ENCODE measurements at places on chromosomes 2 and 18. TPM values are rescaled to one million over a fixed set of nuclear protein-coding genes. Genes with fewer than 3 reads are reported as not detected.

Gene NABP1
- total RNA-seq: 7.6 TPM

DNA sequence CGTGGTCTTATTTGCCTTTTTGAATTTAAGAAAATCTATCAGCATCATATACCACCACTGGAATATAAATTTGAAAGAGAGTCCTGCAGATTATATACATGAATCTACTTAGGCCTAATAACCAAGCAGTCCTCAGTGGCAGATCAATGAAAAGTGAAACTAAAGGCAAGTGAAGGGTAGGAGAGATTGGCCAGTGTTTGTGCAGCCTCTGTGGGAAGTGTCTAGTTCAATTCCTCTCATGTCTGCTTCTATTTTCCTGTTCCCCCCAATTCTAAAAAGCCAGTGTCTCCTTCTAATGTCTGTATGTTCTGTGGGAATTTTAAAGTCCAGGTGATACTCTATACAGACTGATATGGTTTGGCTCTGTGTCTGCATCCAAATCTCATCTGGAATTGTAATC lies 61.9 kb downstream of the FN1 start:
- DNase-seq: no peak

Gene TMEM150A
- total RNA-seq: 4.9 TPM

- DNase-seq: no peak
Observed at GRCh38 chr2:217695033-217695520, 307.7 kb downstream of the TNS1 start.

All from tongue (tissue), 3 donors.